NT2/D1 (cell line): ENCODE measurements at places on chromosomes 3 and 15.

GRCh38 chr3:172102123-172102882 lies 62.9 kb downstream of the FNDC3B start:
- no peak for DNase-seq

DNA sequence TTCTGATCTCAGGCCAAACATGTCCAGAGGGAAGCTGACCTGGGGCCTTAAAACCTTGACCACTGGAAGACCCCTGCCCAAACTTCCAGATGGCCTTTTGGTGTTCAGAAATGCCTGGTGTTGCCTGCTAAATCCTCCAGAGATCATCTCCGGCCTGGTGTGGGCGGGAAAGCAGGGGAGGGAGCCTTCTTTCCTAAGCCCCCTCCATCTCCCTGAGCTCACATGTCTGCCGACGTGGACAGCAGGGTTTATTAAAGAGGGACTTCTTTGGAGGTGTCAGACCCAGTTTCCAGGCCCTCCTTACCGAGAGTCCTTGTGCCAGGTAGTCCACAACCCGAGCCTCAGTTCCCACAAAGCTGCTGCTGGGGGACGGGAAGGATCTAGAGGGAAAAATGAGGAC lies 55.9 kb upstream of the SLC6A1 start:
- DNase-seq = no peak

DNA sequence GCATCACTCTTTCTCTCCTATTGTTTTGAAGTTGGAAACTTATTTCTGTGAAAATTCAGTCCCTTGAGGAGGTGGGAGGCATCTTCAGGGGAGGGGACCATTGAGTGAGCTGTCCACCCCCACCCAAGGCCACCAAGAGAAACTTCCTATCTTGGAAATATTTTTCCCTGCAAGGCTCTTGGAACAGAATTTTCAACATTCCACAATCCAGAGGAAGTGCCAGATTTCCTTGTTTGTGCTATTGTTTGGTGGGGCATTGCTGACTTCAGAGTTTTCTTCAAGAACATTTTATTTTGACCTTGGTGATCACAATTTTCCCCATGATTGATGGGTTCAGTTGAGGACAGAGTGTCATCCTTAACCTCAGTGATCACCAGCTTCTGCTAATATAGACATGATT lies 12.0 kb downstream of the DNASE1L3 start:
- DNase-seq = no peak

GRCh38 chr3:160464321-160464720 lies 14.7 kb upstream of the TRIM59 start:
- DNase-seq = no peak

- no peak for DNase-seq
Observed at GRCh38 chr3:170714562-170715535, 129.0 kb upstream of the SLC7A14 start.

DNA sequence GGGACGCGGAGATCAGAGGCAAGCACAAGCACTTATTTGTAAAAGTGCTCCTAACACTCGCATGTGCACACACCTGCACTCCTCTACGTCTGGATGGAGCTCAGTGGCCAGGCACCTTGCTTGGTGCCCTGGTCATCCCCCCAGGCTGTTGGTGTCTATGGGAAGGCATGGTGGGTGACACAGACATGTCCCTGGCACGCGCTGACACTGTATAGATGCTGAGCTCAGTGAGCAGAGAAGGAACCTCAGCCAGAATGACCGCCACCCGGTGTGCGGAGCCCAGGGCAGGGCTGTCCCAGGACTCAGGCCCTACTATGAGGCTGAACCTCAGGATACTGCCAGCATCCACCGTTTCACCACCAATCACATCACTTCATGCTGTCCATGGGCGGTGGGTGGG lies 64.5 kb downstream of the NIPA2 start:
- no peak for DNase-seq

- no peak for DNase-seq
Observed at GRCh38 chr3:155664925-155665695, 79.8 kb downstream of the PLCH1 start.

DNA sequence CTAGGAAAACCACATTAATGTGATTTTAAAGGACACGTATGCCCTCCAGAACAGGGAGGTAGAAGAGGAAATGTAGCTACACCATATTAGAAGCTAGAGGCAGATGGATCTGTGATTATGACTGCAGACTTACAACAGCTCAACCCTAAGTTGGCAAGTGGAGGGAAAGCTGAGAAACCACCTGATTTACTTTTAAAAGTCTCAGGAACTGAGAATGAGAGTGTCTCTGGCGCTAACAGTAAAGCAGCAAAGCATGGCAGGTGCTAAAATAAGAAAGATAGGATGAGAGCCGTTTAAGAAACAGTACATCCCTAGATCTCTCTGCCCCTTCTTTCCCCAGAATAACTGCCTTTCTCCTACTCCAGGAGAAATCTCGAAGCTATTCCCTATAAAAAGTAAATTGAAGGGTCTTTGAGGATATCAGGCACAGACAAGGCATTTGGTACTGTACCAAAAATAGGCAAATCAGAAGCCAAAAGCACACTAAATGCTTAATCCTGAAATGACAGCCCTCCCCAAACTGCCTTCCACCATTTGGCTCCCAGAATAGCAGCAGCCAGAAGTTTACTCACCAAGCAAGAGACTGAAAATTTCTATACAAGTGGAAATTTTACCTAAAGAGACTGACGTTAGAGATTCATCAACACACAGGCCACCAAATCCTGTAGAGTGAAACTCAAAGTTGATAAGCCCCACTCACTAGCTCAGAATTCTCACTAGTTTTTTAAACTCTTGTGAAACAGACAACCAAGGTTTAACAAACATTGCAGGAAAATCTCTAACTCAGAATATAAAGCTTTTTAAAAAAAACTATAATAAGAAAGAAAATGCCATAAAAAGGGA lies 34.3 kb upstream of the PARP14 start:
- no peak for DNase-seq

- DNase-seq = no peak
Observed at GRCh38 chr15:86183596-86184491, 104.2 kb downstream of the AGBL1 start.

GRCh38 chr15:53072077-53072476 lies 281.9 kb upstream of the ONECUT1 start:
- DNase-seq = peak; percentile 74

GRCh38 chr3:115632026-115632425 lies 8.7 kb downstream of the GAP43 start:
- no peak for DNase-seq

- no peak for DNase-seq
Observed at GRCh38 chr3:126464997-126465396, 10.7 kb downstream of the ZXDC start.

DNA sequence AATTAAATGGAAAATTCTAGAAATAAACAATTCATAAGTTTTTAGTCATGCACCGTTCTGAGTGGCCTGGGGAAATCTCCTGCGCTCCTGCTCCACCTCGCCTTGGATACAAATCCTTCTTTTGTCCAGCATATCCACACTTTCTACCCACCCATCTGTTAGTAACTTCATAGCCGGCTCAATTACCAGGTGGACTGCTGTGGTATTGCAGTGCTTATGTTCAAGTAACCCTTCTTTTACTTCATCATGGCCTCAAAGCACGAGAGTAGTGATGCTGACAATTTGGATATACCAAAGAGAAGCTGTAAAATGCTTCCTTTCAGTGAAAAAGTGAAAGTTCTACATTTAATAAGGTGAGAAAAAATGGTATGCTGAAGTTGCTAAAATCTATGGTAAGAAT lies 142.3 kb upstream of the CHL1 start:
- DNase-seq = no peak

DNA sequence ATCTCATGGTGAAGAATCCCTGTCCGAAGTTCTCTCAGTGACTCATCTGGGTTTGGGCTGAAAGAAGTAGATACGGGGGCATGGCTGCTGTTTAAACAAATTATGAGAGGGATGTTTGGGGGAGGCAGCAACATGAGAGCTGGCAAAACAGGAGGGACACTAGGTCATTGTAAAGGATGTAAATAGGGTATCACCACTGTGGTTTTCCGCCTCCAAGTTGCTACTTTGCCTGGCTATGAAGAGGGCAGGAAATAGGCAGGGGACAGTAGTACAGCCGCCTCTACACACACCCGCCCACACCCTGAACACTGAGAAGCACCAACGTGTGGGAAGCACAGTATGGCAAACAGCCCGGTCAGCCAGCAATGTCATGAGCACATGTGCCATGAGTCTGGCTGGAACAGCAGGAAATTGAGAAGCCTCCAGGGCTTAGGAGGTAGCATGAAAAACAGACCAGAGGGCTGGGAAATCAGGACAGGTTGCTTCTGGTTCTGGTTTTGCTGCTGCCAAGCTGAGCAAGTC lies 17.1 kb downstream of the HEXA start:
- DNase-seq = no peak

DNA sequence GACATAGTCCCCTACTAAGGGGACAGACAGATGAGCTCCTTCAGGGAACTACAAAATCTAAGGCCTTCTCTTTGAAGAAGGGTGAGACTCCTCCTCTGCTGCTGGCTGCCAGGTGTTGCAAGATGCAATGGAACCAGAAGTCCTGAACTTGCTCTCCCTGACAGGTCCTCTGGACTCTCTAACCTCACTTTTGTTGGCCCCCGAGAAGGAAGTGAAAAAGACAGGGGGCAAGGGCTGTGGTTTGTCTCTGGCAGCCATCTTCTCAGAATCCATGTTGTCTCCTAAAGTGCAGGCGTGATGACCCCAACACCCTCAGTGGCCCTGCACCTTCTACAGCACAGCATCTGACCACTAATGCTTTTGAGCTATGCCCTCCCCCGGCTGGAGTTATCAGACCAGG lies 292.5 kb downstream of the CHST2 start:
- no peak for DNase-seq

DNA sequence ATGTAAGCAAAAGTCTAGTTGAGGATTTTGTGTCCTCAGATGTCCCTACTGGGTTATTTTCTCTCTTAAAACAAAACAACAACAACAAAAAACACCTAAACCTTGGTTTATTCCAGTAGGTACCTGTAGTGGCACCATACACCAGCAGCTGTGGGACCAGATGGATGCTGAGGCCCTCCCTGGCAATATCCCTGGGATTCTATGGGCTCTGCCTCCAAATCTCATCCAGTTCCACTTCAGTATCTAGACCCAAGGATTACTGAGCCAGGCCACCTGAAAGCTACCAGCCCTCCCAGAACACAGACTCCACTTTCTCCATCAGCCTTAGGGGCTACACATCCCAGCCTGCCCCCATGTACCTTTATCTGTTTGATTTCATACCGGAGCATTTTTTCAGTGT lies 1.7 kb downstream of the TIMP4 start:
- DNase-seq = no peak

GRCh38 chr3:142445816-142446254 lies 2.0 kb downstream of the XRN1 start:
- no peak for DNase-seq

DNA sequence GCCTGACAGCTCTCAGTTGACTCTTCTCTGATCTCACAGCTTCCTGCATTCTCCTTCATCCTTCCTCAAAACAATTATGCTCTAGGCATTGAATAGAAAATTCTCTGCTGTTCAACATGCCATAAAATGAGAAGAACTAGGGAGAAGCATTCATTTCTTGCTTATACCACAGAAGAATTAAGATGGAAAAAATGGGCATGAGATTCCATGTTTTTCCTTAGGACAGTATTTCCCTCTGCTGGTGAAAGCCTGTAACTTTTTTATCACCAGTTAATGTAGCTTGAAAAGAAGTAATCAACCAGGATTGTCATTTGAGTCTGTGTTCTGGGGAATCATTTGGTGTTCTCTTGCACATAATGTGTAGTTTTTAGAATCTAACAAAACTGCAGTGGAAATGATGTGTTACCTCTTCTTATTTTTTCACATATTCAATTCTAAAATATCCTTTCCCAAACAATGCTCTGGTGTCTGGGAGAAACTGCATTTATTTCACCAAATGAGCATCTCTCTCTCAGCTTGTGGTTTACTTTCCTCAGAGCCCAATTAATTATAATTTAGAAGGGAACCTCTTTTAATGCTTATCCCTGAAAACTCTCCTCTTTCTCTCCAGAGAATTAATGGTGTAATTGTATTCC lies 92.8 kb upstream of the DCBLD2 start:
- peak; percentile 18 for DNase-seq

GRCh38 chr3:24943961-24944360 lies 449.3 kb upstream of the THRB start:
- no peak for DNase-seq

GRCh38 chr15:69668963-69669362 lies 216.3 kb downstream of the RPLP1 start:
- DNase-seq = no peak

GRCh38 chr3:190339130-190339529 lies 16.9 kb upstream of the CLDN1 start:
- DNase-seq = no peak

GRCh38 chr3:35968043-35968622 lies 328.8 kb downstream of the ARPP21 start:
- no peak for DNase-seq

DNA sequence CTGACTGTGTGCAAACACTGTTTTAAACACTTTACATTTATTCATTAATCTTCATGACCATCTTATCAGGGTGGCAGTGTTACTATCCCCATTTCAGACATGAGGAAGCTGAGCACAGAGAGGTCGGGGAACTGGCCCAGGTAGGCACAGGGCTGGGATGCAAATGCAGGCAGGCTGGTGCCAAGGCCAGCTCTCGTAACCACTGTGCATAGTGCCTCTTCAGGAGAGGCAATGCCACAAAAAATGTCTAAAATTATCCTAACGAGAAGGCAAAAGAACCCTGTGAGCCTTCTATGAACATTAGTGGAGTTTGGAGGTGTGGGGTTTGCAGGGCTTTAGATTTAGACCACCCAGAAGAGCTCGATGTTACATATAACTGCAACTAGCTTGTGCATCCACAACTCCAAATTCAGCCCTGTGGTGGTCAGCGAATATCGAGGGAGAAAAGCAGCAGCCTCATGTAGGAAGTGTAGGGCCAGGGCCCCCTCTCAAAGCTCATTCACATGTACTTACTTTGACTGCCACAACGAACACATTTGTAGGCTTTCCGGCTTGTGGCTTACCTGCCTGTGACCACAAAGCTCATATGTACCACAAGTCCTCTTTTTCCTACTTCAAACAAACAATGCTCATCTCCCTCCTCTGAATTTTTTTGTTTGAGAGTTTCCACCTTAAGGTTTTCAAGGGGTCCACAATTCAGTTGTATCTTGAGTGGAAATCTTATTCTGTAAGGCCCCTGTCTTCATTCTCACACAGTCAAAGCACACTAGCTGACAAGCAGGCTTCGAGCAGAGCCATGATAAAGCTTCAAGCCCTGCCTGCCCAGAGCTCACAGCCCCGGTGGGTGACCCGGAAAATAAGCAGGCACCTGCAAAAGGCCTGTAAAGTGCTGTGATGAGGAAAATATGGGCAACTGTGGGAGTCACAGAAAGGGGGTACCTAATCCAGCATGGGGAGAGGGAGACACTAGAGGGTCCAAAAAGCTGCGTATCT lies 722.9 kb upstream of the CFAP20DC start:
- no peak for DNase-seq
